A549 treated with Hydrocortisone at 1 μM for 4 hours (cell line): ENCODE measurements at places on chromosomes 6 and 20. TPM values are rescaled to one million over a fixed set of nuclear protein-coding genes. Genes with fewer than 3 reads are reported as not detected.

Gene RNF182
- 2.9 to 4.1 TPM (median 3.2 TPM) in 5 replicates for total RNA-seq

Gene SLC35D3
- total RNA-seq: 0.05 to 0.09 TPM (median 0.06 TPM) in 3 of 5 replicates, not detected in the others

Gene POM121L2
- 0.02 TPM in 1 of 5 replicates, not detected in the others for total RNA-seq

Gene FAM184A
- not detected in 5 replicates for total RNA-seq

Gene ATF6B
- 31.1 to 34.2 TPM (median 32.9 TPM) in 5 replicates for total RNA-seq

Gene TDRD6
- not detected in 5 replicates for total RNA-seq

Gene CSNK2B
- total RNA-seq: 154 to 183 TPM (median 177 TPM) in 5 replicates

Gene CGAS
- 3.8 to 4.4 TPM (median 4.0 TPM) in 5 replicates for total RNA-seq

Gene DSP
- total RNA-seq: 31.5 to 60.6 TPM (median 41.5 TPM) in 5 replicates

Gene CLPSL2
- total RNA-seq: 0.60 to 1.6 TPM (median 0.66 TPM) in 5 replicates

Gene C6orf15
- total RNA-seq: 0.09 TPM in 1 of 5 replicates, not detected in the others

Gene TFAP2D
- not detected in 5 replicates for total RNA-seq

Gene POU5F1
- total RNA-seq: 10.0 to 17.0 TPM (median 11.3 TPM) in 5 replicates

Gene TRAPPC3L
- total RNA-seq: not detected in 5 replicates

Gene KIAA1755
- 0.08 to 0.23 TPM (median 0.15 TPM) in 5 replicates for total RNA-seq

Gene GNAS
- total RNA-seq: 705 to 765 TPM (median 723 TPM) in 5 replicates

Gene CLPSL1
- total RNA-seq: not detected in 5 replicates

Gene PRSS16
- 3.0 to 3.4 TPM (median 3.0 TPM) in 5 replicates for total RNA-seq

Gene HLA-DMB
- total RNA-seq: 1.4 to 2.2 TPM (median 1.7 TPM) in 5 replicates

Gene WFDC10B
- total RNA-seq: not detected in 5 replicates

Gene TMEM244
- total RNA-seq: not detected in 5 replicates

Gene SALL4
- 1.0 to 2.0 TPM (median 1.5 TPM) in 5 replicates for total RNA-seq

Gene GFOD1
- 1.4 to 1.7 TPM (median 1.6 TPM) in 5 replicates for total RNA-seq

Gene SNAP25
- total RNA-seq: 13.5 to 19.1 TPM (median 17.8 TPM) in 5 replicates

Gene HINT3
- total RNA-seq: 5.8 to 7.3 TPM (median 5.9 TPM) in 5 replicates

Gene BMP6
- 13.4 to 20.4 TPM (median 18.7 TPM) in 5 replicates for total RNA-seq

Gene ACSS1
- 16.1 to 18.5 TPM (median 17.3 TPM) in 5 replicates for total RNA-seq

Gene LTB
- 0.29 to 0.47 TPM (median 0.38 TPM) in 5 replicates for total RNA-seq

Gene CEP85L
- total RNA-seq: 1.1 to 1.8 TPM (median 1.4 TPM) in 5 replicates

Gene C6orf132
- 2.7 to 3.3 TPM (median 3.1 TPM) in 5 replicates for total RNA-seq

Gene GJA1
- total RNA-seq: 44.8 to 73.9 TPM (median 61.9 TPM) in 5 replicates

Gene REM1
- 0.67 to 0.99 TPM (median 0.78 TPM) in 5 replicates for total RNA-seq

Gene RUNX2
- total RNA-seq: 1.3 to 1.9 TPM (median 1.5 TPM) in 5 replicates

Gene NRSN2
- total RNA-seq: 58.3 to 63.1 TPM (median 60.3 TPM) in 5 replicates

Gene ERGIC3
- total RNA-seq: 216 to 243 TPM (median 236 TPM) in 5 replicates

Gene PRPH2
- total RNA-seq: not detected in 5 replicates

Gene RRAGD
- 3.5 to 4.8 TPM (median 4.6 TPM) in 5 replicates for total RNA-seq

Gene ME1
- total RNA-seq: 35.4 to 44.0 TPM (median 38.4 TPM) in 5 replicates

Gene EDN3
- total RNA-seq: 2.9 to 3.5 TPM (median 3.1 TPM) in 5 replicates
